ENCODE measurements at places on chromosomes 12 and 14.
A peak's percentile ranks its signal among the peaks of the same experiment; 100 is the strongest.

DNA sequence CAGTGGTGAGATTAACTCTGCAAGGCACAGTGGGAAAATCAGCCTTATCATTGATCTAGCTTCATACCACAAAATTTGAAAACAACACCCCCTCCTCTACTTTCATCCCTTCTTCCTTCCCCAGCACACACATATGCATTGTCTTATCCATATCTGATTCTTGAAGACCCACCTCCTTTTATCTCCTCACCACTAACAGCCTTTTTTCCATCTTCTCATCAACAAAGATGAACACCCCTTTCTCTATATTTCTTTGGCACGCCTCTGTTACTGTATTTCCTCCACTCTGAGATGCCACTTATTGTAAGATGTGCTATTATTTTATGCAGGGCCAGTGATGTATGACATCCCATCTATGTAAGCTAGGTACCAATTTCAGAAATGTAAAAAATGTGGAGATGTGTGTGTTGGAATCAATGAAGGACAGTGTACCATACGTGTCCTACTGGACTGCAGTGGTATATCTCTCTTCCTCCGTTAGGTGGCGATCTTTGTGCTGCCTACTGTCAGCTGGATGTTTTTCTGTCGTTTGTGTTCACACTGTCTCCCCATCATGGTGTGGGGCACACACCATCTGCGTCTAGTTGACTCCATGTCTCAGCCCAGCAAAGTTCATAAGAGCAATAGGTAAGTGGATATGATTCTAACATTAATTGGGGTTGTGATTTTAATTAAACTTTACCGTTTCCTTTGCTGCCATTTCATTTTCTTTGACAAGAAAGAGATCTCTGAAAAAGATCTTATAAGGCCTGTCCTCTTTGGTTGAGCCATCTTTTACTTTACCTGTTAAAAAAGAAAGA is 24.0 kb downstream of the CCDC38 start:
- DNase-seq: peak; percentile 38

DNA sequence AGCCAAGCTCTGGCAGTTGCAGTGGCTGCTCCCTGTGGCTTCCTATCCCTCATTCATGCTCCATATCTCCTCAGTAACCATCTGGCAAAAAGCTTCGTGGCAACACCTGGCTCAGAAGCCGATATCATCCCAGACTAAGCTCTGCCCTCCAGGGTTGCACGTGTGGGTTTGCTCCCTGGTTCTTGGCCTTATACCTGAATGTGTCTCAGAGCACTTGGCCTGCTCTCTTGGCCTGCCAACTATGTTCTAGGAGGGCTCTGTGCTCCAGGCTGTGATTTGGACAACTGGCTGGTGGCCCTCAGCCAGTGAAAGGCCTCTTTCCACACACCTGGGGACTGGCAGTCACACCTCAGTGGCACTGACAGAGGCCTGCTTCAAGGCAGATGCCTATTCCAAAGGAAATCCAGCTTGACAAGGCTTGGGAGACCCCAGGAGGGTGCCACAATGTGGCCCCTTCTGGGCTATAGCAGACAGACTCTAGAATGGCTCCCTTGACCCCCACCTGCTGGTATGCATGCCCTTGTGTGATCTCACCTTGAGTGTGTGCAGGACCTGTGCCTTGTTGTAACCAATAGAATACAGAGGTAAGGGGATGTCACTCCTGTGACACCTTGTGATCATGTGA is 10.5 kb downstream of the PLD4 start:
- no peak for DNase-seq

- DNase-seq: no peak
Observed at GRCh38 chr12:4286771-4287317, 13.3 kb downstream of the CCND2 start.

DNA sequence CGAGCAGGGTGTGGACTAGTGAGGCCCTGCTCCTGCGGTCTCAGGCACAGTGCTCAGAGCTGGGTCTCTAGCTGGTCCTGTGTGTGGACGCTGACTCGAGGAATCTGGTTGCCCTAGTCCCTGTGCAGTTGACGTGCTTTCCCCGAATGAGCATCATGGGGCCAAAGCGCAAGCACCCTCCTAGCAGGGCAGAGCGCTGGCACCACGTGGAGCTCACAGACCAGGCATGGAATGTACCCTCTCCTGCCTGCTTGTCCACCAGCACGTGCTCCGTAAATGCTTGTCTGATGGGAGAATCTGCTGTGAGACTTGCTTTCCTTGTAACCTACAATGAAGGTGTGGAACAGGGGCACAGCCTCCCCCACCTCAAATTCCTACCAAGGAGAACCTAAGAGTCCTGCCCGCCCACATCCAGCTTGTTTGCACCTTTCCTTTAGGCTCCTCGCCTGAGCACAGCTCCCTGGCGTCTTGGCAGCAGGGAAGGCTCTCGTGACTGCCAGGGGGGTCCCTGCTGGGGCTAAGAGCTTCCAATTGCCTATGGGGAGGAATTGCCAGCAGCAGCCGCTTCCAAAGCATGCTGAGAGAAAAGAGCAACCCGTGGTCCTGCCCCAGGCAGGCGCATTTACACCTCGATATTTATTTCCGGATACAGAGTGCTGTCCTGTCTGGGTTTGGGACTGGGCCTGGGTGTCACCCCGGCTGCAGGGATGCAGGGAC is 125.0 kb downstream of the PIWIL1 start:
- DNase-seq: no peak

DNA sequence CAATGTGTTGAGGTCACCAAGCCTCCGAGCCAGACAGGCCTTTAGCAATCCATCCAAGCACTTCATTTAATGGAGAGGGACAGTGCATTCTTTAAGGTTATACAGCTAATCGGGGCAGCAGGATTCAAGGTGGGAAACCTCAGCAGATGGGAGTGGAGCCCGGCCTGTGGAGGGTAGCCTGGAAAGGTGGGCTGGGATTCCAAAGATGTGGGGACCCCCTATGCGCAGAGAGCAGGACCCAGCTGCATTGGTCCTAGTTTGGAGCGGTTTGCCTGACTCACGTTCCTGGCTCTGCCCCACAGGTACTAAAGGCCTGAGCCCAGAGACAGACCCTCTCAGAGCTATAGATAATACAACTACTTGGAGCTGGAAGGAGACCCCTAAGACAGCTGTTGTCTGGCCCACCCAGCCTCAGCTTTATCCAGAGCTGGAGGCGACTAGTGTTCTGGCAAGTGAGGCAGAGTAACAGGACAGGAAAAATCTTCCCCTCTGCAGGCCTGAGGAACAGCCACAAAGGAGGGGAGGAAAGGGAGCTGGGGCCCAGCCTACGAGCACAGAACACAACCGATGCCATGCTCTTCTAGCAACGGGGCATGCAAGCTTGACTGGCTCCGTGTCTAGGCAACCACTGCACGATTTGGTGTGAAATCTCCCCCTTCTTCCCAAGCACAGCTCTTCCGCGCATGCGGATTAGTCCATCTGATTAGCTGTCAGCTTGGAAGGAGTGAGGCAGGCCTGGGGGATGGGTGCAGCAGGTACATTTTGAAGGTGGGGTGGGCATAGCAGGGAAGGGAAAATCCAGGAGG is 1.1 kb upstream of the MYH7 start:
- DNase-seq: no peak
